Cortex of kidney (tissue), 1 donor: ENCODE measurements at places on chromosomes 16 and 17.

- no peak for DNase-seq
Measured at GRCh38 chr16:88387941-88388627, 5.3 kb downstream of the ZNF469 start.

- no peak for DNase-seq
Measured at GRCh38 chr17:3771140-3771539, 29.8 kb downstream of the ITGAE start.

GRCh38 chr17:39527220-39527813 is 66.0 kb downstream of the CDK12 start:
- no peak for DNase-seq

DNA sequence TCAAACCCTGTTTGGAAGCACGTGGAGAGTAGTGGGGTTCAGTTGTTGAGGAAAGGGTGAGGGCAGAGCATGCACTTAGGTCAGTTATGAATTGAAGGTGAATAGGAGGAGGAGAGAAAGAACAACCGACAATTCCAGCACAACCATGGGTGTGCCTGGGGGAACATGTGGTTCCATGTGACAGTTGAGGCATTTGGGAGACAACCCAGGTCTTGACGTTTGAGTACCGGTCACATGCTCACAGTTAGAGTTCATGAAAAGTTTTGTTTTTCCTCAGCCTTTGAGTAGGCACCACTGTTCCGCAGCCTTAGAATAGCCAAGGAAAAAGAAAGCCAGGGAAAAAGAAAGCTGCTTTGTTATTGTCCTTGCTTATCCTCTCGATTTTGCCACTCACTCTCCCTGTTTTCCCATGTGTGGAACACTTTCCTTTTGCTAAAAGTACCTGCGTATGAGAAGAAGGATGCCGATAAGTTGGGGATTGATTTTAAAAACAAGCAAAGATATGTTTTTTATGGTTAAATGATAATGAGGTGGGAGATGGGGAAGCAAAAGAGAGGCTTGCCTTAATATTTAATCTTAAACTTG is 25.6 kb upstream of the ABCC11 start:
- DNase-seq, result no peak

- no peak for DNase-seq
Measured at GRCh38 chr17:32794533-32795246, 82.2 kb downstream of the MYO1D start.

DNA sequence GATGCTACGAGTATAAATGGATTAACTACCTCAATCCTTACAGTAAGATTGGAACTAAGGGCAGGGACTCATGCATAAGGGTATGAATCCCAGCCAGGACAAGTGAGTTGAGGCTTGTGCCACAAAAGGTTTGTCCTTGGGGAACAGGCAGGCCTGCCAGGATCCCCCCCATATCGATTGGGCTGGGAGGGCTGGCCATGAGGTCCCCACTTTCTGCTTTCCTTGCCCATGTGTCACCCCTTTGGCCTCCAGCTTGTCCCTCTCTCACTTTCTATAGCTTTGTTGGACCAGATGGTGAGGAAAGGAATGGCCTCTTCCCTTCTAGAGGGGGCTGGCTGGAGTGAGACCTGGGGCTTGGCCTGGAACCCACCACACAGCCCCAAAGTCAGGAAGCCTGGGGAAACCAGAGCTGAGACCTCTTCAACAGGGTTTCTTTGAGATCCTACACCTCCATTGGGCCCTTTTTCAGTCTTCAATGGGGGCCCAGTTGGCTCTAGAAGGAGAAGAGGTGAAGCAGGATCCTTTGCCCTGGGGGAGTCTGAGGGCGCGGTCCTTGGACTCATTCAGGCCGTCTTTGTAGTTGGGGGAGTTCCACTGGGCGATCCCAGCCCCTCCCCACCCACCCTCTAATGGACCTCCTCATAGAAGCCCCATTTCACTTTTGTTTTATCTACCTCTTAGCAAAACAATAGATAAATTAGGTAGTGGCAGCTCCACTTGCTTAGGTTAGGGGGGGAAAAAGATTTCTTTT is 57.3 kb downstream of the IGF2BP1 start:
- no peak for DNase-seq

GRCh38 chr17:64115822-64116534 is 14.0 kb downstream of the ERN1 start:
- no peak for DNase-seq

DNA sequence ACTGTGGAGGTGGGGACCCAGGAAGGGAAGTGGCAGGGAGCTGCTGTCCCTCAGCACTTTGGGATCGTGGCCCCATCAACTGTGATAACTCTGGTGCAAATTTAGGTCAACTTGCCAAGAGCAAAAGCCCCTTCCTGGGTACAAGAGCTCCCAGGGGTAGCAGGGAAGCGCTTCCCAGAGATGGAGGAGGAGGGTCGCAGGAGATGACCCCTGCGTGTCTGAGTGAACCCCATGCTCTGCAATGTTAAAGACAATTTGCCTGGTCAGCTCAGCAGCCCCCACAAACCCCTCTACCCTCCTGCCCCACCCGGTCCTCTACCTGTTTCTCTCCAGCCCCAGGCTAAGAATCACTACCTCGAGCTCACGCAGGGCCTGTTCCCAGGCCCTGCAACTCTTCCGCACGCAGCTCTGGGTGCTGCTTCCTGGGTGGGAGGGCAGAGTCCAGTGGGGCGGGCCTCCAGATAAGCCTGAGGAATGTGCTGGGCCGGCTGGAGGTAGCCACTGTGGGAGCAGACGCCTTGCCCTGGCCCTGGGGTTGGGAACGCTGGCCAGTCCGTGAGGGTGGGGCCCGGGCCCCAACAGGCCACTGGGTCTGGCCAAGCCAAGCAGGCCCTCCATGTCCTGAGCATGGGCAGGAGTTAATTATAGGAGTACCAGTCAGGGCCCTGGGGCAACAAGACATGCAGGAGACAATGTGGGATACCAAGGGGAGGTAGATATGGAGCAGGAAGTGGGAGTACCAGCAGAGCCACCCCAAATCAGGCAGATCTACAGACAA is 6.1 kb downstream of the DOK4 start:
- DNase-seq, result no peak

GRCh38 chr16:4056161-4057105 is 59.8 kb downstream of the ADCY9 start:
- no peak for DNase-seq

GRCh38 chr17:64778240-64779097 is 116.4 kb upstream of the SMURF2 start:
- no peak for DNase-seq

DNA sequence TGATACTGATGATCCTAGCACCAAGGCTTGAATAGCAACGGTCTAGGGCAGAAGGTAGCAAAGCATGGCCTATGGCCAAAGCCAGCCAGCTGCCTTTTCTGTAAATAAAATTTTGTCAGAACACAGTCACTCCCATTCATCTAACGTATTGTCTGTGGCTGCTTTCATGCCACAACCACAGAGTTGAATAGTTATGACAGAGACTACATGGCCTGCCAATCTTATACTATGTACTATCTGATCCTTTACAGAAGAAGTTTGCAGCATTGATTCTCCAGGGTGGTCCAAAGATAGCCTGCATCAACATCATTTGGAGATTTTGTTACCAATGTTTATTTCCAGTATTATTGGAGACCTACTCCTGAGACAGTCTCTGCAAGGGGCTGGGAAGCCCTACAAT is 19.9 kb upstream of the MMD start:
- DNase-seq, result no peak

DNA sequence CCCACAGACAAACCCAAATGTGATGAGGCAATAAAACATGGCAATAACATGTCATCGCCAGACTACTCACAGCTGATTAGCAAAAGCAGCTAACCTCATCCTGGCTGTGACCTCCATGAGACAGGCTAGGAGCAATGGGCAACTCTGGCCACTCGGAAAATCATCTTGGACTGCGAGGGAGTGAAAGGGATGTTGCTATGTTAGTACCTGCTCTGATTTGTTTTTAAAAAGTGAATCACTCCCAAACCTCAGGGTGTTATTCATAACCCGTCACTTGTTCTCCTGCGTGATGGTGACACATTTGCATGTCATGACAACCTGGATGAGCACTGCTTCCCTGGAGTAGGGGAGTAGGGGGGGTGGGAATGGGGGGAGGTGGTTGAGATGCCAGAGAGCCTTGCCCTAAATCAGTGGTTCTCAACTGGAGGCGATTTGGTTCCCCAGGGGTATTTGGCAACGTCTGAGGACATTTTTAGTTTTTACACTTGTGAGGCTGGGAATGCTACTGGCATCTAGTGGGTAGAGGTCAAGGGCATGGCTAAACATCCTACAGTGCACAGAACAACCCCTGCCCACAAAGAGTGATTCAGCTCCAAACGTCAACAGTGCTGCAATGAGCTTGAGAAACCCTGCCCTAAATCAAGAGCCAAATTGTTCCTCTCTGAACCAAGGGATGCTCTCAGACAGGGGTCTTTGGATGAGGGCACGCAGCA is 241.7 kb downstream of the SOX9 start:
- DNase-seq, result no peak

DNA sequence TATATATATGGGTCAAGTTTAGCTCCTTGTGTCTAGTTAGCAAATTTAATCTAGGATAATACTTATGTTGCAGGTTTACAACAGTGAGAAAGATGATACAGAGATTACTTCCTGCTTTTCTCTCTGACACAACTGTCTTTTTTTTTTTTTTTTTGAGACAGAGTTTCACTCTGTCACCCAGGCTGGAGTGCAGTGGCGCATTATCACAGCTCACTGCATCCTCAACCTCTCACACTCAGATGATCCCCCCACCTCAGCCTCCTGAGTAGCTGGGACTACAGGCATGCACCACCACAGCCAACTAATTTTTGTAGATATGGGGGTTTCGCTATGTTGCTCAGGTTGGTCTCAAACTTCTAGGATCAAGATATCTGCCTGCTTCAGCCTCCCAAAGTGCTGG is 706.9 kb upstream of the SOX9 start:
- no peak for DNase-seq

- DNase-seq, result no peak
Measured at GRCh38 chr17:49985310-49985990, 9.6 kb downstream of the DLX3 start.
